Fibroblast of the conjunctiva (primary cell): ENCODE measurements at places on chromosomes 7 and 10.

DNA sequence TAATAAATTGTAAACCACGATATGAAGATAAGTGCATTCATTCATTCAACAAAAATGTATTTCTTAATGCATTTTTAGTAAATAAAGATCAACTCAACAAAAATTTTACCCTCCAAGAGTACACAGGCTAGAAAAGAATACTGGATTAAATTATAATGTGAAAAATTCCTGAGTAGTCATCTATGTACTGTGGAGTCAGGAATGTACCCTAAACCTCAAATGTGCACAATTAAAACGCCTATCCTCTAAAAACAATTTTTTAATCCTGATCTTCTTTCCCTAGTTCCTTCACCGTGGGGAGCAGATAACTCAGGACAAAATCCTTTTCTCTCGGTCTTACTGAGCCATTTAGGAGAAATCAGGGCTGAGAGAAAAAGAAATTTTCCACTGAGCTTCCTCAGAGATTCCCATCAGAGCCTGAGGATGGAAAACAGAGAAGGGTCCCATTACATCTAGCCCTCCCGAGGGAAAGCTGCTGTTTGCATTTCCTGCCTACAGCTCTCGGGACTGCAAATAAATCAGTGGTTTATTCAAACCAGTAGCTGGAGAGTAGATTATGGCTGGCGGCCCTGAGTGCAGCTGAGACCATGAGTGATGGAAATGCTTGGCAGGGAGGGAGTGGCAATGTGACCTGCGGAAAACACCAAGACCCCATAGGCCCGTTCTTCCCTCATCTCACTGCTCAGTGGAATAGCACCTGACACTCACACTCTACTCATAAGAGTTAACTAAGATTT lies 7.4 kb downstream of the TAS2R40 start:
- DNase-seq = no peak

- DNase-seq = no peak
Measured at GRCh38 chr10:122643931-122644534, 55.6 kb downstream of the C10orf120 start.

DNA sequence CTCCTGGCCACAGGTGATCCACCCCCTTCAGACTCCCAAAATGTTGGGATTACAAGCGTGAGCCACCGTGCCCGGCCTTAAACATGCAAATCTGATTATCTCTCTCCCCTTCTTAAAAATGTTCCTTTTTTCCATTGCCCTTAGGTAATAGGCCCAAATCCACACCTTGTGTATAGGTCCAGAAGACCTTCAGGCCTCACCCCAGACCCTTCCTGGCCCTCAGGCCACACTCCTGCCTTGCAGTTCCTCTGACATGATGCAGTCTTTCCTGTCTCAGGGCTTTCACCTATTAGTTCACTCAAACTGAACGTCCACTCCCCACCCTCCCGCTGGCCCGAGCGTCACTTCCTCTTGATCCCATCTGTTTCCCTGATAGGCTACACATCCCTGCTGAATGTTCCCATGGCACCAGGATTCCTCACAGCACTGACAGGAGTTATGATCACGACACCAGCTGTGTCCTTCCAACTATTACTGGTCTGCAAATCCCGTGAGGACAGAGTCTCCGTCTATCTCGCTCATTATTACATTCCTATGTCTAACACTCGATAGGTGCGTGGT lies 46.4 kb downstream of the DENND2A start:
- no peak for DNase-seq

DNA sequence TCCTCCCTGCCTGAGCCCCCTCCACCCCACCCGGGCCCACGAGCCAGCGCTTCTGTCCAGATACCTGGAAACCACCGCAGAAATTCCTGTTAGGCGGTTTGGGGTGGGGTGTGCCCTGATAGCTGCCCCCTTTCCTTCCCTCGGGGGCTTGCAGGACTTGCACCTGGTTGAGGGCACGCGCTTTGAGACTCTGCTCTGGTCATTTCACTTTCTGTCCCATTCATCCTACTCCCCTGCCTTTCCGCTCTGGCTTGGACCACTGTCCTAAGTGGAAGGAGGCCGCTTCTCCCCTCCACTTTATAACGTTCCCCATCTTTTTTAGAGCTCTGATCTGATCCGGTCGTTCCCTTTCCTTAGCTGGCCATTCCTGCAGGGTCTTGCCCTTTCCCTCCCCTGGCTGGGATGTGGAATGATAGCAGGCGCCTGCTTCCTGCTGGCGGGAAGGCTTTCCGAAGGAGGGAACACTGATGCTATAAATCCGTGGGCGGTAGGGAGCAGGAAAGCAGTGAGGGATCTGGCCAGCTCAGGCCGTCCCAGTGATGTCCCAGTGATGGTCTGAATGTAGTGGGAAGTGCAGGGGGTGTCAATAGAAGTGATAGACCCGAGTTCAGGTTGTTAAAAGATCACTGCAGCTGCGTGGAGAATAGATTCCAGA lies 852 bp upstream of the PRKAR1B start:
- no peak for DNase-seq

DNA sequence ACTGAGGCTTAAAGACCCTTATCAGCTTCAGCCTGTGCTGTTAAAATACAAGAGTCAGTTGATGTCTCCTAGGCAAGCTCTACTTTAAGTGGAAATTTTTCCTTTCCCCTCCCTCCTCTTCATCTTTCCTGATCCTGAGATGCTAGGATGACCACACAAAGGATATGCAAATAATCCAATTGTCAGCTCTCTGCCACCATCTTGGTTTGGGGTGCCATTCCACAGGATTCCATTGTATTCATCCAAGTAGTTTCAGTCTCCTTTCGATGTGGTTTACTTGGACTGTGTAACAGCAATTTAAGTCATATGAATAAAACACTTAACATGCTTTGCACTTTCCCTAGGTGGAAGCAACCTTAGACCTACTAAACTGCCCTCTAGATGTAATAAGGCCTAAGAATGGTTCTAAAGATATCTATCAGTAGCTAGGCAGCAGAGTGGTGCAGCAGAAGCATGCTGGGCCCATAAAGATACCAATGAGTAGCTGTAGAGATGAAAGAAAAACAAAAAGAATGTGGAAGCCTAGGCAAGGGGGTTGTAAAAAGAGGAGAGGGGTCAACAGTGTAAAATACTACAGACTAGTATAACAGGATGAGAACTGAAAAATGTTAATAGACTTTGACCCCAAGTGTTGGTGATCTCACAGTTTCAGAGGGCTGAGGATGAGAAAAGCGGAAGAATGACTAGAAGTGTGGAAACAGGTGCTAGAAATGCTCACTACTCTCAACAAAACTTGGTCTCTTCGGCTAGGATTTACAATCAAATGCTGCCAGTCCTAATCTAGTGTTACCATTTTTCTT lies 2.4 kb upstream of the CFAP69 start:
- no peak for DNase-seq

GRCh38 chr7:67021260-67021659 lies 24.6 kb downstream of the TYW1 start:
- DNase-seq = no peak

- DNase-seq = no peak
Measured at GRCh38 chr7:101084865-101085161, 468 bp upstream of the TRIM56 start.

DNA sequence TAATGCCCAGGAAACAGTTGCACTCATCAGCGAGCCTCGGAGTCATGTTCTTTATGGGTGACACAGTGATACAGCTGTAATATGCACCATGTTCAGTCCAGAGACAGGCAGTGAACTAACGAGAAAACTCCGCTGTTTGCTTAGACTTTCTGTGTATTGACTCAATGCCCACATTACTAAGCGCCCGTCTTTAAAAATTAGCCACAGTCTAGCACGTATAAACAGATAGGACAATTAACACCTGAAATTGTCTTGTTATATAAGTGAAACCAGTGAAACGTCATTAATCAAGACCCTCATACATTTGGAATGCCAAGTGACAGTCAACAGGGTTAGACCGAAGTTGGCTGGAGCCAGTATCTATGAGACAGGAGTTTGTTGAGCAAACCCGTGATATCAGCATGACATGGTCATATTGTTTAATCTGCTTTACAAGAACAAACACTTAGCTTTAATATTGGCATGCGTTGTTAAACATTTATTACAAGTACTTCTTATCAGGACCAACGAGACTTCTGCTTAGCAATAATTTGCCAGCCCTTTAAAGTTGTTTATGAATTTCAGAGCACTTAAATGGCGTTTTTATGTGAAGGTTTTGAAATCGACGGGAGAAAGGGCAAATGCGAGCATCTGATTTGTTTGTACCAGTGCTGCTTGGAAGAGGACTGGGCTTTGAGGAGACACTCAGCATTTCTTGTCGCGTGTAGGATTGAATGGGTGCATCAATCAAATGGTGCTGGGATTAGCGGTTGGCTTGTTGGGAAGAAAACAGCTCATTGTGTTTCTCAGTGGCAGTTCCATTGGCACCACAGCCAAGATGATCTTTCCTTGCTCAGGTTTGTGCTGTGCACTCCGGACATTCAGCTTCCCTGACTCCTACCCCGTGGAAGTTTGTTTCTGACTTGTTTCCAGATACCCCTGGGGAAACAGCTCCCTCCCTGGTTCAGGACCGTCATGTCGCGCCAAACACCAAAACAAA lies 56.3 kb downstream of the CAMK1D start:
- no peak for DNase-seq

- no peak for DNase-seq
Measured at GRCh38 chr7:130669085-130669700, 645 bp upstream of the COPG2 start.

DNA sequence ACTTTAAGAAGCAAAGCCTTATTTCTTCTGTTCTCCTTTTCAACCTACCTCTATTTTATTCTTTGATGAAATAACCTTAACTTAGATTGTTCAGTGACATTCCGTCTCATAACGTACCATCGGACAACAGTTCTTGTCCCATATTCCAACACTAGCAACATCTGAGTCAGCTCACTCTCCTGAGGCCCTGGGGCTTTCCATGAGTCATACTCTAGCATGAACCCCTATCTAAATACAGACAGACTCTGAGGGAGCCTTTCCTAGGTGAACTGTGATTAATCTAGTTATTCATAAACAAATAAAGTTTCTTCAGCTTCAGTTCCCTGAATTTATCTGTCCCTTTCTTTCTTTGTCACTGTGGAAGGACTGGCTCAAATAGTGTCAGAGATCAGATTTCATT lies 168.7 kb upstream of the LYZL1 start:
- DNase-seq = no peak

DNA sequence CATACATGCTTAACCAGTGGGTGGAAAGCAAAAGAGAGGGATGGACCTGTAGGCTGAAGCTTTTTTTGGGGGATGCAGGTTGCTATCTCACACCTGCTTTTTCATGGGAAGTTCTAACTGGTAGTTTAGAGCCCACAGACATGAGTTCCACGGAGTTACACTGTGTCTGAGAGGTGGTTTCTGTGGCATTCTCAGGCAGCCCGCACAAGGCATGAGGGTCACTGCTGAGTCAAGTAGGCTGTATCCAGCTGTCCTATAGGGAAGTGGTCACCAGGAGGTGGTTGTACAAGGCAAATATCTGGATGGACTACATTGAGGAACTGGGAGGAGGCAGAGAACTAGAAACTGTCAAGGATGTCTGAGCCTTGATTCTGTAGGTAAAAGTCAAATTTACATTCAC lies 351.0 kb upstream of the POM121L12 start:
- no peak for DNase-seq

GRCh38 chr10:121217331-121217730 lies 366.2 kb downstream of the WDR11 start:
- DNase-seq = no peak

- DNase-seq = no peak
Measured at GRCh38 chr7:31890766-31891165, 179.4 kb downstream of the PDE1C start.

DNA sequence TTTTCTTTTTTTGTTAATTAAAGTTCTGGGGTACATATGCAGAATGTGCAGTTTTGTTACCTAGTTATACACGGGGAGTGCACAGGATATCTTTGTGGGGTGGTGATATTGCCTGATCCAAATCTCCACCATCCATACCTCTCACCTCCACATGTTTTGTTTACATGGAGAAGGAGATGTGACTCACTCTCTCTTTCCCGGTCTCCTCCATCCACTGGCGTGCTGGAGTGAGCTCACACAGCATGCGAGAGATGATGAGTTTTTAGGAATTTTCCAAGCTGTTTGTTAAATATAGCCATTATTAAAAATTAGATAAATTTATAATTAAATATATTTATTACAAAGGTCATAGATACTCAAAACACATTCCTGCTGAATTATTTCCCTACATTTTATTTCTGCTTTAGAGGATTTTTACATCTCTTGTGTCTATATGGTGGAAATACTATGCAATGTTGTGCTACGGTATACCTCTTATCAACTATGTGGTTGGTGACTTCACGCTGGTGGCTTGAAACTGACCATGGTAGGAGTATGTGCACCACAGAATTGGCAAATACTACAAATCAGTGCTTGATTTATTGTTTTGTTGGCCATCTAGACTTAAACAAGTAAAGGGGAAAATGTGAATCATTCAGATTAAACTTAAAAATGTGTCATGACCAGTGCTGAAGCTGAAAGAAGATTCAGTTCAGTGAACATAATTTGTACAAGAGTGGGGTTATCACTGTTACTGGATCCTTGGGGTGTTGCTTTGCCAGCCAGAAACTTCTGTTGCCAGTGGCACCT lies 107.9 kb upstream of the FAM180A start:
- DNase-seq = no peak
